ENCODE measurements at places on chromosomes 3 and 15. TPM values are rescaled to one million over a fixed set of nuclear protein-coding genes. Genes with fewer than 3 reads are reported as not detected.

Gene GOLGA8R
- 14.4 TPM for polyA plus RNA-seq

Gene WDR49
- 2.7 TPM for polyA plus RNA-seq

Gene ZBTB47
- 14.1 TPM for polyA plus RNA-seq

Gene CCDC39
- 3.4 TPM for polyA plus RNA-seq

Gene TF
- 106 TPM for polyA plus RNA-seq

Gene GOLGA6C
- not detected for polyA plus RNA-seq

Gene TGM4
- not detected for polyA plus RNA-seq

Gene AHSG
- polyA plus RNA-seq = 0.44 TPM

Gene CAV3
- polyA plus RNA-seq = 0.49 TPM

DNA sequence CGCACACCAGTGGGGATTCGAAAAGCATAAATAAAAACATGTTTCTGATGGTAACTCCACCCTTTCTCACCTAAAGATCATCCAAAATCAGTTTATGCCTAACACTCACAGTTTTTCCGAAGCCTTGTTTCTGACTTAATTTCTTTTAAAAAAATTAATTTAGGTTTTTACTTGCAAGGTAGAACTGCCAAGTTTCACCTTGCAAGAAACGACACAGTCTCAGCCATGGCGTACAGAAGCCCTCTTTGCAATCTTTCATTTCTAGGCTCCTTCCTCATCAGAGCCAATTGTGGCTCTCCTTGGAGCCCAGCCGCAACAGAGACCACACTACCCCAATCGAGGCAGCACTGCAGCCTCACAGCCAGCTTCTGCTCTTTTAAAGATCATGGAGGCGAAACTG is 31.0 kb upstream of the FEZF2 start:
- DNase-seq = no peak

GRCh38 chr15:71707230-71708050 is 102.9 kb upstream of the NR2E3 start:
- DNase-seq = no peak

DNA sequence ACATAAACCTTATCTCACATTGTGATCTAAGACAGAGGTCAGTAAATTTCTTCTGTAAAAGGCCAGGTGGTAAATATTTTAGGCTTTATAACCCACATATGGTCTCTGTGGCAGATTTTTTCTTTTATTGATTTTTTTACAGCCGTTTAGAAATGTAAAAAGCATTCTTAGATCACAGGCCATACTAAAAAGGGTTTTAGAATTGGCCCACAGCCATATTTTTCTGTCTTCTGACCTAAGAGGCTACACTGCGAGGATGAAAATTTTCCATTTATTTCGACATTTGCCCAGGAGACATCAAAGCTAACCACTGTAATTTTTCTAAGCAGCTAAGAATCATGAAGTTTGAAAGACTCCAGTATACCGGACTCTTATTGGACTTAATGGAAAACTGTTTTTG is 377.2 kb upstream of the SGO1 start:
- DNase-seq = no peak

GRCh38 chr3:62604751-62605351 is 231.5 kb upstream of the FEZF2 start:
- DNase-seq = no peak

DNA sequence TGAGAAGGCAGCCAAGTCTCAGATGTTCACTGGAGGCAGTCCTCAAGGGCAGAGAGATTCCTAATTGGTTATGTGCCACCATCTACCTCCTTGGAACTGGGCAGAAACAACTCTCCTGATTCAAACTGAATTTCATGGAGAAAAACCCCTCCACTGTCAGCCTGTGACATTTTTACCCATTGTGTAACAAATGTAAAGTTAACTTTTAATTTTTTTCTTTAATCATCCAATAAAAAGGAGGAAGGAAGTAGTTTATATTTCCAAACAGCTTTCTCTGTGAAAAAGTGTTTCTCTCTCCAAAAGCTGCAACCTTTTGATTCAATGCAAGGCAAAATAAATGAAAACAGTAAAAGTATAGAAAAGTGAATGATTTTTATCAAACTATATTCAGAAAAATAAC is 510 bp upstream of the COLQ start:
- DNase-seq = no peak

DNA sequence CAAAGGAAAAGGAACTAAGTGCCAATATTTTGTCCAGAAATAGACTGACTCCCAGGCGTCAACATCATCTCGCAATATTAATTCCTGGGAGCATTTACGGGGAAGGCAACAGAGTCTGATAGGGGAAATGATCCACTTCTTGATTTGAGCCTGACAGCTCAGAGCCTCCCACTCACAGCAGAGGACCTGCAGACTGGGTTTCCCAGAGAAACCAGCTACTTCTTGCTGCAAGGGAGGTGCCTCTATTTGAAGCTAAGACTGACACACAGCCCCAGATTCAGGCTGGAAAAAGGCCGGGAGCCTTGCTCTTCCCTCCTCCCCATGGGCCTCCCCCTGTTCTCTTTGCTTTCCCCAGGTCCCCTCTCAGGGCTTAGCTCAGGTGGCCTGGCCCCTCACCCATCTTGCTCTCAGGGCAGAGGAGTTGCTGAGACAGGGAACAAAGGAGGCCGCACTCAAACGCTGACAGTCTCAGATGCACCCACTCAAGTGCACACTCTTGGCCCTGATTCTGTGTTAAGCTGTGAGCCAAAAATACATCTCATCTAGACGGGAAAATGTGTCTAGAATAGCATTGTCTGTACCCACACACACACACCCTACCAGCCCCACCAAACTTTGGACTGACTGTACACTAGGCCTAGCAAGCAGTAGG is 49.8 kb upstream of the DCLK3 start:
- DNase-seq = no peak

- DNase-seq = no peak
Observed at GRCh38 chr3:178318941-178319816, 217.1 kb upstream of the KCNMB2 start.

- DNase-seq = no peak
Observed at GRCh38 chr3:193865896-193866480, 270.0 kb upstream of the HES1 start.

DNA sequence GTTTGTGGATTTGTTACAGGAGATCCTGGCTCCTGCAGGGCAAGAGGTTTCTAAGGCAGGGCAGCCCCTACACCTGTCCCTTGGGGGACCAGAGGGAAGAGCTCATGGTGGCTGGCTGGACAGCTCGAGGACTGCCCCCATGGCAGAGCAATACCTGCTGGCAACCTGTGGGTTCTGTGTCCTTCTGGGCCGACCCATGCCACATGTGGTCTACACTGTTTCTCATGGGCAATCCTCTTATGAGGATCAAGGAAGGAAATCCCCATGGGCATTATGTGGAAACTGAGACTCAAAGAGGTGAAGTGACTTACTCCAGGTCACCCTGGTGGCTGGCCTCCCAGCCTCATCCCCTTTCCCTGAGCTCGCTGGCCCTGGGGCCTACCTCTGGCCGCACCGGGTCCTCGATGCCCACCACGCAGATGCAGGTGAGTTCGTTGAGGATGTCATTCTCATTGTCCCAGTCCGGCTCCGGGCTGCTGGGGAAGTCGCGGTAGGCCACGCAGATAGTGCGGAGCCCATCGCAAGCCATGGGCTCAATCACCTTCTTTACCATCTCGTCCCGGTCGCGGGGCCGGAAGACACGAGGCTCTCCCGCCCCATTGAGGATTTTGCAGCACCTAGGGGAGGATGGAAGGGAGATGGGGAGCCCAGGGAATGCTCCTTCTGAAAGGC is 37.5 kb upstream of the SEC13 start:
- DNase-seq = no peak

DNA sequence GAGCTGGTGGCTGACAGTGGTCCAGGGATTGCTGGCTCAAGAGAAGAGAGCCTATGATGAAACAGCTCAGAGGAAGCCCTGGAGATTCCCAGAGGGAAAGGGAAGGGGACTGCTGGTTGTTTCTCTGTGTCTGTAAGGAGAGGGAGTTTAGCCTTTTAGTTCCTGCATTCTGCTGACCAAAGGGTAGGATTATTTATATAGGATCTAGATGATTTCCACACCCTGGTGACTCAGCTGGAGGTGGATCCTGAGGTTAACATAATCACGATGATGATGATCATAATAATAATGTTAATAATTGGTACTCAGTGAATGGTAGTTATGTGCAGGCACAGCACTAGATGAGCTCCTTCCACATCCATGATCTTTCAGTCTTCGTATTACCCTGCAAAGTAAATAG is 144.9 kb downstream of the EPHB1 start:
- no peak for DNase-seq

- no peak for DNase-seq
Observed at GRCh38 chr3:44058868-44059203, 182.8 kb upstream of the TOPAZ1 start.

- DNase-seq = no peak
Observed at GRCh38 chr3:149489060-149489690, 14.7 kb downstream of the TM4SF4 start.

DNA sequence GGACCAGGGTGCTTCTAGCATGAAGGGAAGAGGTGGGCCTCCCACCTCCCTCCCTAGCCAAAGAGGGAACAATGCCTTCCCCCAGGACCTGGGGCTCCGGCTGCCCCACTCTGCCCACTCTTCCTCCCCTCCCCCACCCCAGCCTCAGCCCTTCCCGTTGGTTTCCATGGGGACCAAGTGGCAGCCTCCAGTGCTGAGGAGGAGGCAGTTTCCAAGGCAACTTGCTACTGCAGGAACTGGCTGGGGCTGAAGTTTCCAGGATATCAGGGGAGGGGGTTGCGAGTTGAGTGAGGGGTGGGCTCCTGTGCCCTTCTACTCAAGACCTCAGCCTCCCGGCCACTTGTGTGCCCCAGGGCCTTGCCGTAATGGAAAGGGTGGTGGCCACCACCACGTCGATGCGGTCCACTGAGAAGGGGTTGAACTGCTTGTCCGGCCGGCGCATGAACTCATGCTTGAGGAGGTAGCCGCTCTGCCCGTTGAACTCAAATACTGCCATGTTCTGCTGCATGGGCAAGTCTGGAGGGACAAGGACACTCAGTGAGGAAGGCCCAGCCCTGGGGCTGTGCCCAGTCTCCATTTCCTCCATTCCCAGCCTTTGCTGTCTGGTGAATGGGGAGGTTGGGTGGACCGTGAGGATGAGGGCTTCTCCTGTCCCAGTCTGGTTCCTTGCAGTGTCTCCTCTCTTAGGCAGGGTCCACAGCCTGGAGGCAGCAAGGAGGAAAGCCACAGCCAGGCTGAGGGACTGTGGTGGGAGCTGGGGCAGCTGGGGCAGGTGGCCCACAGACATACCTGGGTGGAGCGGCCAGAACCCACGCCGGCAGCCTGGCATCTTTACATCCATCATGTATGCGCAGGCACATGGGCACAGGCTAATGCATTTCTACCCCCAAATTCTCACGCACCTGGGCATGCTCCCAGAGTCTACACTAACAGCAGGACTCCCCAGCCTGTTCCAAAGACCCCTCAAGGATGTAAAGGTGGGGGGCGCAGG is 11.3 kb upstream of the ANKRD63 start:
- DNase-seq = no peak

All from left renal cortex interstitium (tissue), 4 donors.